ENCODE measurements at places on chromosomes 16 and 17.

GRCh38 chr17:66675273-66675990, 159.5 kb upstream of the CACNG5 start:
- DNase-seq: no peak

- DNase-seq: no peak
These were observed 673 bp upstream of the CHD9 start for GRCh38 chr16:53053967-53054669.

GRCh38 chr17:40150276-40150675, 9.9 kb downstream of the CASC3 start:
- no peak for DNase-seq

DNA sequence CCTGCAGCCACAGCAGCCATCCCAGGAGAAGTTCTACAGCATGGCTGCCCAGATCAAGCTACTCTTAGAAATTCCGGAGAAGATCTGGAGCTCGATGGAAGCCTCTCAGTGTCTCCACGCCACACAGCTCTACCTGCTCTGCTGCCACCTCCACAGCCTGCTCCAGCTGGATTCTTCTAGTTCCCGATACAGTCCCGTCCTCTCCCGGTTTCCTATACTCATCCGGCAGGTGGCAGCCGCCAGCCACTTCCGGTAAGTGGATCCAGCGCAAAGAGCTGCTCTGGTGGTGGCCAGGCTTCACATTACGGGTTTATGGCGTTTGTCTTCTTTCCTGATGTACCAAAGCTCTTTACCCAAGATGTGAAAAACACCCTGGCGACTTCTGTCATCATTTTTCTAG, 3.6 kb downstream of the COG1 start:
- no peak for DNase-seq

- DNase-seq: peak; percentile 65
These were observed 28.6 kb downstream of the MYO18A start for GRCh38 chr17:29151567-29151966.

- no peak for DNase-seq
These were observed 140.5 kb downstream of the CACNG3 start for GRCh38 chr16:24396350-24397271.

DNA sequence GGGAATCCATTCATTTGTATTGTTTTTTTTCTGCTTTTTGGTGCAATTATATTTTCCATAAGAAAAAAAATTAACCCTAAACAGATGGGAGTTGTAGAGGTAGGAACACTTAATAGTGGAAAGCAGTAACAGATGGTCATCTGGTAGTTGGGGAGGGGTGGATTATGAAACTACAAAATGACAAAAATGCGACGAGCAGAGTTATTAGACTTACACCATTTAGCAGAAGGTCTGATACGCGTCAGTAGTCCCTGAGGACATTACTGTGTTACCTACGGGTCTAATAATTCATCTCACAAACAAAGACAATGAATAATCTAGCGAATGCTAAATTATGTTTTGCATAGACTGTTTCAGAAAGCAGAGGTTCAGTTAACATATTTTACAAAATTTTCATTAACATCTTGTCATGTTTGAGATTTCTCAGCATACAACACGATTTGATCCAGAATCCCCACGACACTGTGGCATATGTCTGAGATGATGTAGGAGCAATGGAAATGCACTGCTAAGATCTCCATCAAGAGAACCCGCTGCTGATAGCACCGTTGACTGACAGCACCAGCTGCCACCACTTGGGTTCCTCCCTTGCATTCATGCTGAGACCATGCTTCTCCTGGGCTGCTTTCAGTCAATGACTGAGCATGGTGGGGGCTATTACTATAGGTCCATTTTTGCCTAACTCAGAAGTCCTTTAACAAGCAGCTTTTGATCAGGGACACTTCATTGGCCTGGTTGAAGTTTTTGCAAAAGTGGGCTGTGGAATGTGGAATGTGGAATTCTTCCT, 182.2 kb upstream of the CPHXL start:
- DNase-seq: no peak

DNA sequence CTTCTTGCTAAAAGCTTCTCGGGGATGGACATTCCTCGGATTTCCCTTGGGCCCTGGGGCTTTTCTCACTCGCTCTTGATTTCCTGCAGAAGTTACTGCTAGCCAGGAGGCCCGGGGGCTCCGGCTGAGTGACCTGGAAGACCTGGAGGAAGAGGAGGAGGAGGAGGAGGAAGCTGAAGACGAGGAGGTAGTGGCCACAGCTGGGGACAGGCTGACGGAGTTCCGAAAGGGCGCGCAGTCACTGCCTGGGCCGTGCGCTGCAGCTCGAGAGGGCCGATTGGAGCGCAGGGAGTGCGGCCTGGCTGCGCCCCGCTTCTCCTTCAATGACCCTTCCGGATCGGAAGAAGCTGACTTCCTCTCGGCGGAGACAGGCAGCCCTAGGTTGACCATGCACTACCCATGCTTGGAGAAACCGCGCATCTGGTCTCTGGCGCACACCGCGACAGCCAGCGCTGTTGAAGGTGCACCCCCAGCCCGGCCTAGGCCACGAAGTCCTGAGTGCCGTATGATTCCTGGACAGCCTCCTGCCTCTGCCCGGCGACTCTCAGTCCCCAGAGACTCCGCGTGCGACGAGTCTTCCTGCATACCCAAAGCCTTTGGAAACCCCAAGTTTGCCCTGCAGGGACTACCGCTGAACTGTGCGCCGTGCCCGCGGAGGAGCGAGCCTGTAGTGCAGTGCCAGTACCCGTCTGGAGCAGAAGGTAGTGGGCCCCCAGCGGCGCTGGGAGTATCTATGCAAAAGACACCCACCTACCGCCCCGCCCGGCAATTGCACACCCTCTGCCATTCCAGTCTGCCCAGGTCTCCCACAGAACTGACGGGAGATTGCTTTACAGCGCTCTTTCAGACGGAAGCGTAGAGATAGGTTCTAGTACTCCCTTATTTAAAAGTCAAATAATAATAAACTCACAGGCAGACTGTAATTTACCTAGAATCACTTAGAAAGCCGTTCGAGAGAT, 4.9 kb downstream of the IRX6 start:
- no peak for DNase-seq

DNA sequence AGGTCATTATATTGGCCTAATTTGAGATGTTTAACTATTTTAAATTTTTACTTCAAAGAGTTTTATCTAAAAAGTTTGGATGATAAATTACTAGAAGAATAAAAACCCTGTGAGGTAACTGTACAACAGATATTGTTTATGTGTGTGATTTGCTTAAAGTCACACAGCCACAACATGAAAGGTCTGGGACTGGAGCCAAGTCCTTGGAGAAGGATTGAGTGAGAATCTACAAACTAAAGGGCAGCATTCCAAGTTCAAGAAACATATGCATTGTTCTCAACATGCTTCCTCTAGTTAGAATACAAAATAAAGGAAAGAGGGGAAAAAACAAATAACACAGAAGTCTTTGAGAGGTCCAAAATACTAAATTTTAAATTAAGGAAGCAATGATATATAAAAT, 131.5 kb upstream of the MON1B start:
- DNase-seq: no peak

DNA sequence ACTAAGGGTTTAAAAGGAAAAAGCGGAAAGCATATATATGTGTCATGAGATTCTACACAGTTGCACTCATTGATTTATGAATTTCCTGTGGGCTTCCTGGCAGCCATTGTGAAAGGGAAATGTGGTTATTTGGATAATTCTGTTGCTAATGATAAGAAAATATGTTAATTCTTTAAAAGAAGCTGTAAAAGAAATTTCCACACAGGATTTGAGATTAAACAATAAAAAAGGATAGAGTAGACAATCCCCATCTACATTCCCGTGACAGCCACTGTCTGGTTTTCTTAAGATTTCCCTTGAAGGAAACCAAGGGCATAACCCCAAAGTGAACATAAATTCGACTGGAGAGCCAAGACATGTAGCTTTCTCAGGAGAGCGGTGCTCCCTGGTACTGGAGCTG, 397.5 kb downstream of the CPPED1 start:
- no peak for DNase-seq

Data from substantia nigra (tissue), 51 donors.